ENCODE measurements at places on chromosomes 7 and 10.

DNA sequence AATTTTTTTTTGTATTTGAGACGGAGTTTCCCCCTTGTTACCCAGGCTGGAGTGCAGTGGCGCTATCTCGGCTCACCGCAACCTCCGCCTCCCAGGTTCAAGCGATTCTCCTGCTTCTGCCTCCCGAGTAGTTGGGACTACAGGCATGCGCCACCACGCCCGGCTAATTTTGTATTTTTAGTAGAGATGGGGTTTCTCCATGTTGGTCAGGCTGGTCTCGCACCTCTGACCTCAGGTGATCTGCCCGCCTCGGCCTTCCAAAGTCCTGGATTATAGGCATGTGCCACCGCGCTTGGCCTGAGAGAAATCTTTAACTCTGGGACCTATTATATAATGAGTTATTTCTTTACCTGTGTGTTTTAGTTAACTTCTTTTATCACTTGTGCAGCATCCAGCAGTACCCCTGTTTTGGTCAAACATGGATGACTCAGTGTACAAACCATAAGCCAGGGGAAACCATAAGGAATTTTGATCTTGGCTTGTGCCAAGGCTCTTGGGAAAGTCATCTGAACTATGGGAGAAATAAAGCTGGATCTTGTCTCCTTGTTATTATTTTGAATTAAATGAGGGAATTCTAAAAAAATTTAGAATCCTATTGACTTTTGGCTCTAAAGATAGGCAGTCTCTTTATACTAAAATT lies 23.6 kb upstream of the ZRANB1 start:
- no peak for DNase-seq

DNA sequence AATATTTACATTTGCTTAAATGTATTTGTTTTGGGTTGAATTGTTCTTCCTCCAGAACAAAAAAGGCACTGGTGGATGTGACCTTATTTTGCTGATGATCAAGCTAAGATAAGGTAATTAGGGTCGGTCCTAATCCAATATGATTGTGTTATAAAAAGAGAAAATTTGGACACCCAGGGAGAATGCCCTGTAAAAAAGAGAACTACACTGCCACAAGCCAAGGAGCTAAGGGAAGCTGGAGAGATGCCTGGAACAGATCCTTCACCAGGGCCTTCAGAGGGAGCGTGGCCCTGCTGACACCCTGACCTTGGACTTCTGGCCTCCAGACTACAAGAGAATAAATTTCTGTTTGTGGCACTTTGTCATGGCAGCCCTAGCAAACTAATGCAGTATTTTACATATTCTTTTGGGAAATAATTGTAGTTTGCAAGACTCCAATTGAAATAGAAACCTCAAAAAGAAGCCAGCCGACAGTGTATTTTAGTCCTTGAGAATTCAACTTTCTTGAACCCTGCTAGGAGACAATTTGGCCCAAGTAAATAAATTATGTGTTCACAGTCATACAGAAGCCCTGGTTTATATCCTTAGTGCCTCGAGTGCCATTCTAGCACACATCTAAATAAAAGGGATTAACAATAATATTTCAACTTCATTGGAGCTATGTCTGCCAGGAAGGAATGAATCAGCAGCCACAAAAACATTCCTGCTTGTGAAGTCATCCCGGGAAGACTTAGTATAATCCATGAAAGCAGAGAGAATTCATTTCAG lies 164.6 kb downstream of the PKD1L1 start:
- DNase-seq, result no peak

GRCh38 chr7:143050931-143051330 lies 1.2 kb upstream of the OR6V1 start:
- DNase-seq, result no peak

DNA sequence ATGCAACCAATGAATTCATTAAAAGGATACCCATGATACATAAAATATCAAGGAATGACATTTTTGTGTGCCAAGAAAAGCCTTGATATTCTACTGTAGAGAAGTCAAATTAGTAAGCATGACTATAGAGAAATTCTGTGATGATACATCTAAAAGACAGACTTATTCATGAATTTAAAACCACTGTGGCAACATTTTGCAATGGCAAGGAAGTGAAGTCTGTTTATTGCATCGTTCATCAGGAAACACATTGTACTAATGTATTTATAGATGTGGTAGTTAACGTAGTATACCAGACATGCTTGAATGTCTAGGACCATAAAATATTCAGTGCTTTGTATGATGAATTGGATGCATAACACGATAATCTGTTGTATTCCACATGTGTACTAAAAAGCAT lies 9.3 kb upstream of the CLEC5A start:
- no peak for DNase-seq

- DNase-seq, result no peak
Observed at GRCh38 chr10:105149371-105149891, 508.3 kb downstream of the SORCS3 start.

DNA sequence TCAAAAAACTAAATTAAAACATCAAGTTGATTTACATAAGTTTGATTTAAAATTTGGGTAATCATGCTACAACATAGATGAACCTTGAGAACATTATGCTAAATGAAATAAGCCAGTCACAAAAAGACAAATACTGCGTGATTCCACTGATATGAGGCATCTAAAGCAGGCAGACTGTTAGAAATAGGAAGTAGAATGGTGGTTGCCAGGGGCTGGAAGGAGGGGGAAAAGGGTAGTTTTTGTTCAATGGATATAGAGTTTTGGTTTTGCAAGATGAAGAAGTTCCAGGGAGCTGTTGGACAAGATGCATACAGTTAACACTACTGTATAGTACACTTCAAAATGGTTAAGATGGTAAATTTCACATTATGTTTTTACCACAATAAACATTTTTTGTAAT lies 45.0 kb upstream of the IFRD1 start:
- DNase-seq, result no peak

GRCh38 chr10:49309691-49310411 lies 10.9 kb downstream of the C10orf71 start:
- peak; percentile 47 for DNase-seq

DNA sequence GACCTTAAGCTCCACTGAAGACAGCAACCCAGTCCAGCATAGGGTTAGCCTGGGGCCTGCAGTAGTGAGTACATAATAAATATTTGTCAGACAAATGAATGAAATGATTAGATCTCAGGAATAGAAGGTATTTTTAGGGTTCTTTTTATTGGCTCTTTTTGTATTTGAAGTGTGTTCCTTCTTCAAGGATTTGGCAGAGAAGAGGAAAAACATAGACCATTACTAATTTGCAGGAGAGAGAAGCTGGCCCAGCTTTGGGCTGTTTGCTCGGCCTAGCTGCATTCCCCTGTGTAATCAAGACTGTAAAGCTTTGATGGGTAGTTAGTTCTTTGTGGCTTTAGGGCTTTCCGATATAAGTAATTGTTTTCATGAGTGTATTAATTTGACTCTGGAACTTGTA lies 64.2 kb downstream of the CNNM2 start:
- no peak for DNase-seq

GRCh38 chr10:18340496-18341051 lies 200.3 kb downstream of the CACNB2 start:
- no peak for DNase-seq

DNA sequence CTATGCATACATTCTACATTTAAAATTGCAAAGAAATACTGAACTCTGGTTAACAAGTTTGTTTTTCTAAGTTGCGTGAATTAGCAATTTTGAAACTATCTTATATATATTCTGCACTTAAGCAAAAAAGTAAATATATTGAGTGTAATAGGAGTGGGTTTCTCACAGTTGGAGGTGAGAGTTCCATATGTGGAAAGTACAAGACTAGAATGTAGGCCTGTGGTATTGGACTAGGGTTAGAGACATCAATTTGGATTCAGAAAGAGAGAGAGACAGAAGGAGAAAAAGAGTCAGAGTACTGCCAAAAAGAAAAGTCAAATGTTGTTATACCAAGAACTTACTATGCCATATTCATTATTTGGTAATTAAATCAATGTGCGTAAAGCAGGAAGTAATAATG lies 47.3 kb upstream of the ITGB8 start:
- no peak for DNase-seq

GRCh38 chr7:125878235-125878956 lies 948.8 kb upstream of the POT1 start:
- no peak for DNase-seq

GRCh38 chr7:116724560-116725231 lies 52.7 kb downstream of the MET start:
- no peak for DNase-seq

DNA sequence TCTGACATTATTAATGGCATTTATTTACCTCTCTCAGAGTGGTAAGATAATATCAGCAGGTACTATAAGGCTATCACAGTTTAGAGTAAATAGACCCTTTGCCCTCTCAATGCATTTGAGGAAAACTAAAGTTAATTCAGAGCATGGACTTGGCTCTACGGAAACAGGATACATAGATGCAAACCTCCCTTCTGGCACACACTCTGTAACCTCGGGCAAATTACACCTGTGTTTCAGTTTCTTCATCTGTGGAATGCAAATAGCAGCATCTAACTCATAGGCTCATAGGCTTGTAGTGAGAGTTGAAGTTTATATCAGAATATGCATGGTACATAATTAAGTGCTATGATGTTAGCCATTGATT lies 5.6 kb downstream of the RAPGEF5 start:
- DNase-seq, result no peak

DNA sequence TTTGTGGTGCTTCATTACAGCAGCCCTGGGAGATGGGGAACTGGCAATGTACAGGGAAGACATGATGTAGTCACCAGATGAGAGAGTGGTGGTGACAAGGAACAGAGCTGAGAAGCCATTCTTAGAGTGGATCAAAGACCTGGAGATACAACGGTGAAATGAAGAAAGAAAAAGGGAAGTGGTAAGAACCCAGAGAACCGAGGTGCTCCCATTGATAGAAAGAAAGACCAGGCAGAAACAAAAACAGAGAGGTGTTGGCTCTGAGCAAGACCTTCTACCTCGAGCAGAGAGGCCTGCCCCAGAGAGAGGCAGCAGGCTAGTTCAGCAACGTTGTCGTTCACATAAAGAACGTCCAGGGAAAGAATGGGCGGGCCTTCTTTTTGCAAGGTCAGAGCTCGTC lies 186.7 kb downstream of the ADAM12 start:
- DNase-seq, result no peak

- DNase-seq, result no peak
Observed at GRCh38 chr10:76642358-76642757, 995.2 kb downstream of the KCNMA1 start.

GRCh38 chr10:48609441-48609840 lies 4.6 kb upstream of the ARHGAP22 start:
- DNase-seq, result no peak

- DNase-seq, result peak; percentile 28
Observed at GRCh38 chr7:30727061-30727945, 24.6 kb upstream of the INMT start.

DNA sequence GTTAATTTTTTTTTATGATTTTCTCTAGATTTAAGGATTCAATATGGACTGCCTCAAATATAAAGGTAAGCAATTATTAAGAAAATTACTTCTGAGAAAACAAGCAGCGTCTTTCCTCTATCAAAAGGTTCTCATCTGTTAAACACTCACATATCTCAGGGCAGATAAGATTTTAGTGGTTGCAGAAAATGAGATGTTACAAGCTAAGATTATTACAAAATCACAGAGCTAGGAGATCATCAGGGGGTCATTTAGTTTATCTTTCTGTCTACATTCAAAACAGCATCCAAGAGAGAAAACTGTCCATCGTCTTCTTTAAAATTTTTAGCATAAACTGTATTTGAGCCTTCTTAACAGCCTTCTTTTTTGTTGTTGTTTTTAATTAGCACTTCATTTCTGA lies 29.1 kb upstream of the RHOBTB1 start:
- DNase-seq, result no peak

DNA sequence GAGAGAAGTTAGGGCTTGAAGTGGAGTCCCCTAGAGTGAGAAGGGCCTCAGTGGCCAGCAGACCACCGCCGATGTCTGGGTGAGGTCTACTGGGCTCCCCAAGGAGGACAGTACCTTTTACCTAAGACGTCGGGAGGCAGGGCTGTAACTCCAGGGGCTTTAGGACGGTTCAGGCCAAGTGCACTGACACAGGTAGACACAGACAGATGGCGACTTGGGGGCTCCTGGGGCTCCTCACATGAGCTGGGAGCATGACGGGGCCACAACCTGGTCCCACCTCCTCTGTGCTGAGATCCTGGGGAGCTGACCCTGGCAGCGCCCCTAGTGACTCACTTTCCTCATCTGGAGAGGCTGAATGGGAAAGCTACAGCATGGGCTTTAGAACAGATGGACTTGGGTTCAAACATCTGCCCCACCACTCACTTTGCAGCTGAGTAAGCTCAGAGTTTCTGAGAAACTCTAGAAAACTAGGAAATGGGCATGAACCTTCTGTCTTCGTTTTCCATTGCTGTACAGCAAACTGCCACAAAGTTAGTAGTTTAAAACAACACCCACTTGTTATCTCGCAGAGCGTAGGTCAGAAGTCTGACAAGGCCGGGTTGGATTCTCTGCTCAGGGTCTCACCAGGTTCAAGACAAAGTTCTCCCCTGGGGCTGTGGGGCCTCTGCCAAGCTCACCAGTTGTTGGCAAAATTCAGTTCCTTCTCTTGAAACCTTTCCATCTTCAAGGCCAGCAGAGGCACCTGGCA lies 4.7 kb upstream of the COMTD1 start:
- no peak for DNase-seq

DNA sequence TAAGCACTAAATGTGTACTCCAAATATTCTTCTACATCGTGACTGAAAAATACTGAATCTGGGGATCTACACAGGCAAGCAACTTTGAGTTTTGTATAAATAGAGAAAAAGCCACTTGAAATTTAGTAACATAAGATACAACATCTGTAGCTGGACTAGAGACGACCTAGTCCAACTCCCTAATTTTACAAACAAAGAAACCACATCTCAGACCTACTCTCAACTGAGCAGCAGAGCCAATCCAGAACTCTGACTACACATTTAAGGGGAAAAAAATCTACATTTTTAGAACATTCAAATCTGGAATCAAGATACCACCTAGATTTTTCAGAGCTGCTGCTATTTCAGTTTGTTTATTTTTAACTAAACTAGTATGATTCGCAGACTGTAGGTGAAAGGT lies 88.9 kb downstream of the CABCOCO1 start:
- no peak for DNase-seq

- DNase-seq, result no peak
Observed at GRCh38 chr7:86094166-86094669, 549.5 kb upstream of the GRM3 start.

GRCh38 chr7:29442146-29442545 lies 121.5 kb upstream of the PRR15 start:
- DNase-seq, result no peak
